ENCODE measurements at places on chromosomes 1 and 21.

DNA sequence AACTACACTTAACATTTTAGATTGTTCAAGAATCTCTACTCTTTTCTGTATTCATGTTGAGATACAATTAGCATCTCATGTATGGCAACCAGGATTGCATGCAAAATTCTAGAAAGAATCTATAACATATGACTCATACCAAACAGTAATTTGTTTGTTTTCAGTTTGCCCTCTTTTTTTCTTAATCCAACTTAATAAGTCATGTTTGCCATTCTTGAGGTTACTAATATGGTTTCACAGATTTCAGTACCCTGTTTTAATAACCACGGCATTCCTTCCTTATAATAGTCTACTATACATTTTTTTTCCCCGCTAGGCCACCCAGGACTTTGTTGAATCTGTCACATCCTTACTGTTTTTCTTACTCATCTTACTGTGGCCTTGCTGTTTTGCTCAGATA lies 140.8 kb downstream of the FMN2 start:
- DNase-seq = no peak

DNA sequence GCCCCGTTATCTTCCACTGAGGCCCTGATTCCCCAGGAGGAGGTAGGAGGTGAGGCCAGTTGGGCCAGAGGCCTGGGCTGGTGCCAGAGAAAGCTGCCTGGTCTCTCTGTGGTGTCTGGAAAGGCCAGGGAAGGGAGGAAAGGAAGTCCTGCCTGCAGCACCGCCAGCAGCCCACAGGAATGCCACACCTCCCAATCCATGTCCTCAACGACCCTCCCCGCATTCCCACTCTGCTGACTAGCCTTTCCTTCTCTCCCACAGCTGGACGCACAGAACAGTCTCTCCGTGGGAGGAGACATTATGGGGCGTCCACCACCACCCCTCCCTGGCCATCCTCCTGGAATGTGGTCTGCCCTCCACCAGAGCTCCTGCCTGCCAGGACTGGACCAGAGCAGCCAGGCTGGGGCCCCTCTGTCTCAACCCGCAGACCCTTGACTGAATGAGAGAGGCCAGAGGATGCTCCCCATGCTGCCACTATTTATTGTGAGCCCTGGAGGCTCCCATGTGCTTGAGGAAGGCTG lies 18.0 kb downstream of the CSF1 start:
- DNase-seq = no peak

GRCh38 chr1:203450479-203451149 lies 25.0 kb upstream of the PRELP start:
- DNase-seq = no peak

- no peak for DNase-seq
Observed at GRCh38 chr21:44392916-44393315, 39.5 kb downstream of the TRPM2 start.

DNA sequence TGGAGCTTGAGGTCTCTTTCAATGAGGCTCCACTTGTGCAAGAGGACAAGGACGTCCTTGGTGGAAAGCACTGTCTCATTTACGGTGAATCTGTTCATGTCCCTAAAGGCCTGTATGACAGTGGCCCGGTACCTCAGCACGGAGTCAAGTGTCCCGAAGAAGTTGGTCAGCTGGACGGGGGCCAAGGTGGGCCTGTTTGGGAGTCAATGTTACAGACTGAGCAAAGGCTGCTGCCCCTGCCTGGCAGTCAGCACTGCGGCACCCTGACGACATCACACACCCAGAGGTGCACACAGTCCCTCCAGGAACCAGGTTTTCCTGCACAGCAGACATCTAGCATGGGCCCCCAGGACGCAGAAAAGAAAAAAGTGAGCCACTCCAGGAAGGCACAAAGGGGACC lies 19.1 kb downstream of the MRAP start:
- no peak for DNase-seq

- DNase-seq = no peak
Observed at GRCh38 chr21:25639551-25640201, 618 bp downstream of the JAM2 start.

DNA sequence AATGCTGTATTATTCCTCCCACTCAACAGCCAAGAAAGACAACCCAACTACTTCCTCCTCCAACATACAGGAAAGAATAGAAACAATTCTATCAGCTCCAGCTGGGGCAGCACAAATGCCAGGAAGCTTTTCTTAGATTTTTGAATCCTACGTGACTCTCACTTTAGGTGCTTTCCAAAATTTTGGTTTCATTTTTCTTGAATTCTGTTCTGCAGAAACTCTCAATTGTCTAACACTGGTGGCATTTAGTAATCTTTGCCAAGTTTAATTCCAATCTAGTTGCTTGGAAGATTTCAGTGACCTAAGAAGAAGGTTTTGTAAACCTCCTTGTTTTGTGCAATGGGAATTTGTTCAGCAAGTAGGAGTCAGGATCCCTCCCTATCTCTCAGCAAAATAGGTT lies 37.1 kb upstream of the DOCK7 start:
- DNase-seq = no peak

Measured in brain pericyte (primary cell).